ENCODE measurements at places on chromosomes 6 and 20.

DNA sequence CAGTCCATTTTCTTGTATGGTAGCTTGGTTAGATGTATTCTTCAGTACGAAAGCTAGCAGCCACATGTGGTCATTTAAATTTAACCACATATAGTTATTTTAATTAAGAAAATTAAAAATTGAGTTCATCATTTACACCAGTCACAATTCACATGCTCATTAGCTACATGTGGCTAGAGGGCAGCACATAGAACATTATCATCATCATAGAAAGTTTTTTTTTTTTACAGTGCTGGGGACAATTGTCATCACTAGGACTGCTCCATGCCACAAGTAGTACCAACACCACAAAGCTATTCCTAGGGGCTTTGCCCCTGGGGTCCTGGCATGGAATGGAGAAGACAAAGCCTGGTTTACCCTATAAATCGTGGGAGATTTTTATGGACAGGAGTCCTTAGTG is 30.5 kb downstream of the PLCB4 start:
- no peak for DNase-seq

- DNase-seq: no peak
Observed at GRCh38 chr6:137839076-137839475, 28.0 kb upstream of the TNFAIP3 start.

- DNase-seq: no peak
Observed at GRCh38 chr6:82959385-82959941, 106.2 kb downstream of the UBE3D start.

- DNase-seq: no peak
Observed at GRCh38 chr20:25408170-25408547, 686 bp downstream of the GINS1 start.

GRCh38 chr20:12241065-12241464 is 323.4 kb downstream of the BTBD3 start:
- DNase-seq: no peak

DNA sequence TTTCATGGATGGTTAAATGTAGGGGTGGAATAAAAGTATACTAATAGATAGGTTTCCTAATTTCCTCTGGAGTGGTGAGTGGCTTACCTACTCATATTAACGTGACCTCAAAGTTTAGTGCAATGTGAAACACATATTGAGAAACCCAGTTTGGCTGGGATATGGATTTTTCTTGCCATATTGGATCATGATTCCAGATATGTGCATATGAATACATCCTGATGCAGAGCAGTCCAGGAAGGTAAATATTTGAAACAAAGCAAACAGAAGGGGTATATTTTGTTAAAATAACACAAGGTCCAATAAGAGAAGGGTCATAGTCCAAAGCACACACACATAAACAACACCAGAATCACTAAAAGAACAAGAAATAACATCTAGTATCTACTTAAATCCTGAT is 608.1 kb downstream of the PKHD1 start:
- DNase-seq: no peak

DNA sequence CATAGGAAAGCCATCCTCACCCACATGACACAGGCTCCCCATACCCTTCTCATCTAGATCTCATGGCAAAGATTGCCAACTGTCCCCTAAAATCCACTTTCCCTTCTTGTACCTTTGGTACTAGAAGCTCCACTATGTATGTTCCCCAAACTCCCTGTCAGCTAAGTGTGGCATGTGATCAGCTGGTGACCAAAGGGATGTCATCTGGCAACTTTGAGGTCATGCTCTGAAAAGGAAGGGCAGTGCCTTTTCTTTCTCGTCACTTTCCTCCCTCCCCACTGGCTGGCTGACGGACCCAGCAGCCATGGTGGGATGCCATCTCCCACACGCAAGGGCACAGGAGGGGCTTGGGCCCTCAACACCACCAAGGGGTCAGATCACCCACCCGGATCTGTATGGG is 23.8 kb upstream of the TAF8 start:
- DNase-seq: no peak

- no peak for DNase-seq
Observed at GRCh38 chr6:55528624-55529023, 50.4 kb downstream of the HMGCLL1 start.

DNA sequence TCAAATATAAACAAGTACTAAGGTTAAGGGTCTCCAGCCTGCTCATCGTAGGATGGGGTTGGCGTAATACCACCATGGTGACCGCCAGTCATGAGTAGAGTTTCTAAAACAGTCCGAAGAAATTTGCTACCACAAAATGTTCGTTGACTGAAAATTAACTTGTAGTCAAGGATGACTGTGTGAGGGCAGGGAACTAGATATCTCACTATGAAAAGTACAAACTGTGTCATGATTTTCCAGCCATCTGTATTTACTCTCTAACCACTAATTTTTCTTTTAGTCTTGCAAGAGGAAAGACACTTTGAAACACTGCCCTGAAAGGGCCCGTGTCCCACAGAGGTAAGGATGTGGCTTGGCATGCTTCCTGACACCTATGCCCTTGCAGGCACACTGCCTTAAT is 99.7 kb downstream of the IRF4 start:
- DNase-seq: peak; percentile 49

DNA sequence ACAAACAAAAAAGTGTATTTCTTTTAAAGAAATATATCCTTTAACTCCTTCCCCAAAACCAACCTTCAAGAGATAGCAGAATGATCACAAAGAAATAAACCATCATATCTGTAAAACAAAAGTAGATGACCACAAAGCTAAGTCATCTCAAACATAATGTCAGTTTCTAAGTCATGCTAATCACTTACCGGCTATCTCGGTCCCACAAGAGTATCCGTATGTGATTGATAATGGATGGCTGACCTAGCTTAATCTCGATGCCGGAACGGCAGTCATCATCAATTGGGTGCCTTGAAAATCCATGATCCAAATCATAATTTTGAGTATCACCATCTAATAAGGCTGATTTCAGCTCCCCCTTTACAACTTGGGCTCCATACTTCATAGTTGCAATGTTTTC is 59.7 kb downstream of the BTBD9 start:
- DNase-seq: no peak

DNA sequence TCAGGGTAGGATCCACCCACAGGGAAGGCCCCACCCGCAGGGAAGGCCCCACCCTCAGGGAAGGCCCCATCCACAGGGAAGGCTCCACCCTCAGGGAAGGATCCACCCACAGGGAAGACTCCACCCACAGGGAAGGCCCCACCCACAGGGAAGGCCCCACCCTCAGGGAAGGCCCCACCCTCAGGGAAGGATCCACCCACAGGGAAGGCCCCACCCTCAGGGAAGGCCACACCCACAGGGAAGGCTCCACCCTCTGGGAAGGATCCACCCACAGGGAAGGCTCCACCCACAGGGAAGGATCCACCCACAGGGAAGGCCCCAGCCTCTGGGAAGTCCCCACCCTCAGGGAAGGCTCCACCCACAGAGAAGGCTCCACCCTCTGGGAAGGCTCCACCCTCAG is 40.5 kb downstream of the KCNQ2 start:
- DNase-seq: no peak

DNA sequence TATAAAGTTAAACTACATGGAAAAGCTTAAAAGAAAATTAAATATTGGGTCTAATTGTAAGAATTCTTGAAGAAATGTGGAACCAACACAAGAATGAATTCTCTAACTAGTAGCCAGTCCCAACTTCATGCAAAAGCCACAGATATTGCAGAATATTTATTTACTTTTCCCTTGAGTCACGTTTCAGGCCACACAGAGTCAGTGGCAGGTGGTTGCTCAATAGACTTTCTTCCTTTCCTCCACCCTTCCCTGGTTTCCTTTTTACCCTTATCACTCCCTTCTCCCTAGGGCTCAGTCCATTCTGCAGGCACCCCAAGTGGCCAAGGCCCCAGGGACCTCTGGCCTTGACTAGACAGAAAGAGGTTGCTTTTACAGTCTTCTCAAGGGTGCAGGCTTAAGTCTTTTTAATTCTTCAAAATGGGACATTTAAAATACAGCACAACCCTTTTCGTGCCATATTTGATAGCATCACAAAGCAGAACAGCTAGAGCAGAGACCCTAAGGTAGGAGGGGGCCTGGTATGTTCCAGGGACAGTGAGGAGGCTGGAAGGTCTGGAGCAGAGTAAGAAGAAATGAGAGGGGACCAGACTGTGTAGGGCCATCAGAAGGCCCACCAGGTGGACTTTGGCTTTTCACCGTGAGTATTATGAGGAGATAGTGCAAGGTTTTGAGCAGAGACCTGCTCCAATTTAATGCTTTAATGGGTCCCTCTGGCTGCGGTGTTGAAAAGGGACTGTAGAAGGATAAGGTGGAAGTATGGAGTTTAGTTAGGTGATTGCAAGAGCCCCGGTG is 65.0 kb downstream of the HDDC2 start:
- DNase-seq: no peak

- DNase-seq: no peak
Observed at GRCh38 chr6:119276211-119276610, 73.3 kb downstream of the MAN1A1 start.

GRCh38 chr6:138267971-138268895 is 49.9 kb upstream of the PBOV1 start:
- DNase-seq: no peak

- DNase-seq: no peak
Observed at GRCh38 chr6:97047473-97048201, 123.1 kb downstream of the KLHL32 start.

DNA sequence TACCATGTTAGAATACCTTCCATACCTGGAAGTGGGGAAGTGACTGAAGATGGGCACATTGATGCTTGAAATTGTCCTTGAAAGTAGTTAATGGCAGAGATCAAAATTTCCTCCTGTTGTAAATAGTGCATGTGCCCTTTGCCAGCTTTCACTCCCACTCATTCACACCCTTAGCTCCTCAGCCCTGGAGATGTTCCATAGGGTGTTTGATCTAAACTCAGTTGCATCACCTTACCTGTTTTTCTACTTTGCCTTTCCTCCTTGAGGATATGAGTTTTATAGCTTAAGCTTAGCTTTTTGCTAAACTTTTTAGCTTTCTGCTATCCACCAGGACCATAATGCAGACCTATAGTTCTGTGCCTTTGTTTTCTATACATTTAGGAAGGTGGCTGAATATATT is 69.0 kb downstream of the CEP57L1 start:
- DNase-seq: no peak

DNA sequence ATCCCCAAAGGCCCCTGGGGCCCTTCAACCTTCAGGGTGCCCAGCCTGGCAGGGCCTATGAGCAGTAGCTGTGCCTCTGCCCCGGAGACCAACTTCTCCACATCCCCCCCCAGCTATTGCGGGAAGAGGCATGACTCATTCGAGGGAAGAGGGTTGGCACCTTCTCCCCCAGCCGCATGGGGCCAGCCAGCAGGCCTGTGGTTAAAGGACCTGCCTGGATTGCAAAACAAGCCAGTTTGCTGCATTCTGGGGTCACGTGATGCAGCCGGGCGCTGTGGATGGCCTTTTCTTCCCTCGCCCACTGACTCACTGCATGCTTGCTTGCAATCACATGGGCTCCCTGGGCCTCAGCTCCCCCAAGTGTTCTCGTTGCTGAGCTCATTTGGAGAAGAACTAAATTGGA is 182.5 kb downstream of the MAFB start:
- peak; percentile 43 for DNase-seq

DNA sequence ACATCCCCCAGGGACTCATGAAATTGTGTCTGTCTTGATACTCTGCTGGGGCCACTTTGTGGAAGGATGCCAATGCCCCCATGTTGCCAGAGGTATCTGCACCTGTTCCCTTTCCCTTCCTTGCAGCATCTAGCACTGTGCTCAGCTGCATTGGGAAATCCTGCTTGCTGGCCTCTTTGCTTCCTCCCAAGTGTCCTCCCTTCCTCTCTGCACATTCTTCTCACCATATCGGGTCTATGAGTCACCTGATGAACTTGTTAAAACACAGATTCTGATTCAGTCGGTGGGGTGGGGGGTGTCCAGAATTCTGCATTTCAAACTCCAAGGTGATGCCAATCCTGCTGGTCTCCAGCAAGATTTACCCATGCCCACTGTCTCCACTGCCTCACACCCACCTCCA is 467.8 kb downstream of the PTPRT start:
- DNase-seq: no peak

- peak; percentile 4 for DNase-seq
Observed at GRCh38 chr20:23449421-23449820, 3.3 kb downstream of the CST11 start.

DNA sequence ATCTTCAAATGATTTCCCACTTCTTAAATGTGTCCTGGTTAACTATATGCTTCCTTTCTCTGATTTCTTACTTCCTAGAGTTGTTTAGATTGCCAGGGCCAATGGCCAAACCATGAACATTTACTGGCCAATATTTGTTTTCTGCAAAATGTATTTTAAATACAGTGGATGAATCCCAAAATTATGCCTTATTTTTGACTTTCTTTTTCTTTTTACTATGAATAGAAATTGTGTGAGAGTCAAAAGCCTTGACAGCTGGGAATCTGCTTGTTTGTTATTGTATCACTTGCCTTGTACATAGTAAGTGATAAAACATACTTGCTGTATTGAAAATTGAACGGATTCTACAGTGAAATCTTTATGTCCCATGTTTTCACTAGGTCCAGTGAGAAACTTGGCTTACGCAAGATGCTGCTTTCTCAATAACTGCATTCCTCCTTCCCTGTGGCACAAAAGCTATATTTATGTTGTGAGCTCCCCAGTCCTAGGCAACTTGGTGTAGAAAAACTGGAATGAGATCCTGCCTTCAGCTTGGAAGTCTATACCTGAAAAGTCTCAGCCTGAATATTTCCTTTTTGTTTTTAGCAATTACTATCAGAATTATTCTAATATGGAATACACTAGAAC is 295.2 kb downstream of the EPHA7 start:
- DNase-seq: no peak

- no peak for DNase-seq
Observed at GRCh38 chr6:44044154-44044539, 83.1 kb downstream of the MRPL14 start.

GRCh38 chr20:31842471-31843157 is 2.8 kb downstream of the FOXS1 start:
- no peak for DNase-seq

DNA sequence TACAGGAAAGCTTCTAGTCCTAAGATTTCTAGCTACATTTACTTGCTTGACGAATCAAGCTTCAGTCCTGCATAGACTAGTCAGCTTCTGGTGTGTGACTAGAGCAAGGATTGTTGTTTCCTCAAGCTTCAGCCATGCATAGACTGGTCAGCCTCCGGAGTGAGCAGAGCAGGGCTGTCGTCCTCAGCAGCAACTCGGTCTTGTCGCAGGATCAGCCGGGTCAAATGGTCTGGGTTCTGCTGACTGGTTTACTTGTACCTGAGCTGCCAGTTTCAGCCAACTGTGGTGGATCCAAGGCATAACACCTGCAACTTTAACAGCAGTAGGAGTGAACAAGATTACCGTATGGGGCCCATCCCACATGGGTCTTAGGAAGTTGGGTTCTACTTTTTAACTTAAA is 10.8 kb upstream of the GMPR start:
- DNase-seq: no peak

- DNase-seq: no peak
Observed at GRCh38 chr20:16284385-16285100, 288.7 kb downstream of the KIF16B start.

GRCh38 chr20:35626386-35627001 is 10.9 kb downstream of the SPAG4 start:
- DNase-seq: no peak

- DNase-seq: no peak
Observed at GRCh38 chr6:79872986-79873385, 74.4 kb downstream of the ELOVL4 start.

- no peak for DNase-seq
Observed at GRCh38 chr6:114762145-114762544, 419.3 kb upstream of the HS3ST5 start.
